ENCODE measurements at places on chromosomes 7 and 10.

DNA sequence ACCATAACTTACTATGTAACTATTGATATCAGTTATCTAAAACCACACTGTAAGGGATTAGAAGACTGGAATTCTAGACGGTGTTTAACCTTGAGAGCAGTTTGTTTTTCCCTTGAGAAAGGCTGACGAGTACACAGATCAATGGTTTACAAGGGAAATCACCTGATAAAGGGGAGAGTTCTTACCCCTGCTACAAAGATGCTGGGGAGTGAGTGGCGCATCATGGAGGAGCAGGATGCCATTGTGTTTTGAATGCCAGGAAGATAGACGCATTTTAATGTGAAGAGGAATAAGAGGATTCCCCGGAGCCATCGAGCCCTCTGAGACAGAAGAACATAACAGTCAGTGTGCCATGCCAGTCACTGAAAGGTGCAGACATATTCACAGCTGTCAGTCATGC is 145.2 kb downstream of the PKD1L1 start:
- no peak for DNase-seq

- DNase-seq = no peak
These were observed 17.8 kb upstream of the LCOR start for GRCh38 chr10:96814264-96814663.

GRCh38 chr10:23063045-23063972 is 32.1 kb upstream of the MSRB2 start:
- no peak for DNase-seq

GRCh38 chr10:94299417-94299816 is 63.3 kb downstream of the NOC3L start:
- peak; percentile 3 for DNase-seq

DNA sequence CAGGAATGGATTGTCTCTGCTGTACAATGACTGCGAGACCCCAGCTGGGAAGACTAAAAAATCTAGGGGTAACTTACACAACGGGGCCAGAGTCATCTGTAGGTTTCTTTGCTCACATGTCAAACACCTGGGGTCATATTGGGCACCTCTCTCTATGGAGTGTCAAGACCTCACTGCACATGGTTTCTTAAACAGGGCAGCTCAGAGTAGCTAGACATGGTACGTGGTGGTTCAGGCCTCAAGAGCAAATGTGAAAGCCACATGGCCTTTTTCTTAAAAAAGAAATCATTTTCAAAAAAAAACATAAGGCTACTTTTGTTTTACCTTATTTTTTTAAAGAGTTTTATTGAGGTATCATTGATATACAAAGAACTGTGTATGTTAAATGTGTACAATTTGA is 162.2 kb upstream of the ITGB1 start:
- DNase-seq = no peak

DNA sequence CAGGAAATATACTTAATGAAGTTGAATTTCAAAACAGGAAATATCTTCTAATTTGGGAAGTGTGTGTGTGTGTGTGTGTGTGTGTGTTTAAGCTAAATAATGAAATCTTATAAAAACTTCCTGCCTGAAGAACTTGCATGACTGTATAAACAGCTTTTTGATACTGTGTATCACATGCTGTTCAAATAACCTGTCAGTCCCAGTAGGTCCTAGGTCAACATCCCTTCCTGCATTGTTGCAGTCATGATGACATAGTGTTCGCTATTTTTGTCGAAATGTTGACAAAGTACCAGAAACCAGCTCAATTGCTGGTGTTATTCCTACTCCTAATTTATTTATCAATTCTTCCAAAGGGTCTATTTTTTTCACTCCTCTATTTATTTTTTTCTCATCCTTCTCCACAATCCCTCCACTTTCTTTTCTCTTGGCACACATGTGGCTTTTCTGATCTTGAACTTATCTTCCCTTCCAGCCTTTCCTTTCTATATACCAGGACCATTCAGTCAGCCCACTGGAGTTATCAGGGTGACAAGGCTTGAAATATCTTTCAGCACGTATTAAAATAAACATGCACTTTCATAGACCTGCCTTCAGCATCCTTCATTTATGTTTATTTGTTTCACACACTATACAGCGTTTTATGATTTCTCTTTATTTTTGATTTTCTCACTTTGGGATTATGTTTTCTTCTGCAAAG is 115.8 kb downstream of the PLXDC2 start:
- DNase-seq = no peak

DNA sequence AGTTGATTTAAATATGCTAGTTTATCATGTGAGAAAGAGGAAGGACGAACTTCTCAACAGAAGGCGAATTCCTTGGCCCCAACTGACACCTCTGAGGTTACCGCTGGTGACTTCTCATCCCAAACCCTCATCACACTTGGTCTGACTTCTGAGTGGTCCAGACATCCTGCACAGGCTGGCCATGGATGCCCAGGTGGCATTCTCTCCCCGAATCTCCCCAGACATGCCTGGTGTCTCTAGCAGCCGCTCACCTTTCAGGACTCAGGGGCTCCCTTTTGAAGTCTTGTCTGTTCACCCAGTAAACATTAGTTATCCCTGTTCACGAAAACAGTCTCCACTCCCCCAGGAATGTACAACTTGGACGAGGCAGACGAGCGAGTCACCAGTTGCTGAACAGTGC is 157.7 kb downstream of the ADARB2 start:
- DNase-seq = no peak

DNA sequence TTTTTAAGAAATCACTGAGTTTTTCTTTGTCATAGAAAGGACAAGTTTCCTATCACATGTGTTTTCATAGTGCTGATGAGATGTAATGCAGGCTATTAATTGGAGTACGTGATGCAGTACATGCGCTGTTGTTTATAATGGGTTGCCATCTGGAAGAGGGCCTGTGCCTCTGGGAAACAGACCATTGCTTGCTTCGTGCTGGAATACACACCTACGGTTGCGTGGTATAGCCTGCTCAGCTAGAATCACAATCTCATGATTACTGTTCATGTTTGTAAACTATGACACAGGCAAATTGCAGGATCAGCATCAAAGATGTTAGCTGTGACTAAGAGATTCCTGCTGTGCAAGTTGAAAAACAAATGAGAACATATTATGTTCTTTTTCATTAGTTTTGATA is 107.2 kb upstream of the STEAP1B start:
- no peak for DNase-seq
